T-helper 17 cell (primary cell): ENCODE measurements at places on chromosomes 7 and 10.

- no peak for DNase-seq
These were observed 39.4 kb downstream of the SEMA3A start for GRCh38 chr7:84154991-84155781.

DNA sequence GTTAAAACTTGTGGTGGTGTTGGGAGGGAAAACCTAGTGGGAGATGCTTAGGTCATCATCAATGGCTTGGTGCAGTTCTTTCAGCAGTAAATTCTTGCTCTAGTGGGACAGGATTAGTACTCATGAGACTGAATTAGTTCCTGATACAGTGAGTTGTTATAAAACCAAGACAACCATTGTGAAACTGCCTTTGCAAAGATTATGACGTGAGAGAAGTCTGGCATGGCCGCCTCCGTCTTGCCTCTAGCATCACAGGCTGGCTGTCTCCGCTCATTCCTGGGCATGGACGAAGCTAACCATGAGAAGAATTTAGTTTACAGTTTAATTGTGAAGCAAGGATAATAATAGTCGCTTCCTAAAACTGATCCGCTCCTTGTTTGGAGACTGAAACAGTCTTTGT lies 186.4 kb downstream of the KIF20B start:
- DNase-seq, result no peak

DNA sequence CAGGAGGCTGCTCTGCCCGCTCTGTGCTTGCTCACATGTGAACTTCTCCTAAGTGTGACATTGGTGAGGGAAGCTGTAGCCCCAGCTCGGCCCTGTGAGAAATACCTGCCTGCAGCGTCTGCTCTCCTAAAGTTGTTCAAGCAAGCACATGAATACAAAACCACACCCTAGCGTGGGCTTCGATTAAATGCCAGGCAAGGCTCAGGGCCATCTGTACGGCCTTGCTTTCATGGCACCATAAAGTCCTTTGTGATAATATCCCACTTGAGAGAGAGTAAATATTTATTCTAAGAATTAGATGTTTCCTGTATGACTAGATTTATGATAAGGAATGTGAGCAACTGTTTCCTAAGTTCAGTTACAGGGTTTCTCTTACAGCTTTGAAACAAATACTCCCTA lies 262.8 kb upstream of the KLF14 start:
- no peak for DNase-seq

- no peak for DNase-seq
These were observed 990.3 kb upstream of the ZNF722 start for GRCh38 chr7:63008366-63008765.

DNA sequence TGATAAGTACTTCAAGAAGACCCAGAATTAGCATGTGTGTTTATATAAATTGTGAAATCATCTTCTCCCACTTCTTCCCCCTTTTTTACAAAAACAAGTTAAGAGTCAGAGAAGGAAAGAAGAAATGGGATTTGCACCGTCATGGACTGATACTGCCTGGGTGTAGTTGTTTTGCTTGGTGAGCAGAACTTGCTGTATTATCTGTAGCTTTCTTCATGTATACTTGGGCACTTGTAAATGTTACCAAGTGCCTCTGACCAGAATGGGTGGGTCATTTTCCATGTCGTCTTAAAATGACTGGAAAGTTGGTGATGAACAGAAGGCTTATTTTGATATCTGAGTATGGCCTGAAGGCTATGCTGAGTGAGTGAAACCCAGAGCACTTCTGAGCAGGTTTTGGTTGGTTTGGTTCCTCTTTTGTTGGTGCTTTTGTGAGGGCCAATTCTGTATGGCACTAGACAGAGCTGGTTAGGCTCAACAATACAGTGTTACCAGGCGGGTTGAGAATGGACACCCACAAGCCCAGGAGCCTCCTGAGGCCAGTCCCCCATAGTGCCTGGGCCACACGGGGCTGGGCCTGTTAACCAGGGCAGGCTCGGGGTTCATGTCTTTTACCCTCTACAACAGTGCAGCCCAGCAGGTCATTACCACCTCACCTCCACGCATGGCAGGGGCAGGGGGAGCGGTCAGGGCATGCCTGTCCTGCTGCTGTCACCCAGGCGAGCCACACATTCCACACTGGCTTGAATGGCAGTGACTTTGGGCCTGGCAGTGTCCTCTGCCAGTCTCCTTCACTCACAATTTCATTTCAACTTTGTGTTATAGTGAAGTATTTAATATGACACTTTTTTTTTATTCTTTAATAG lies 115.1 kb downstream of the CCNY start:
- DNase-seq, result no peak

- DNase-seq, result no peak
These were observed 24.9 kb upstream of the JAZF1 start for GRCh38 chr7:28205506-28205905.

DNA sequence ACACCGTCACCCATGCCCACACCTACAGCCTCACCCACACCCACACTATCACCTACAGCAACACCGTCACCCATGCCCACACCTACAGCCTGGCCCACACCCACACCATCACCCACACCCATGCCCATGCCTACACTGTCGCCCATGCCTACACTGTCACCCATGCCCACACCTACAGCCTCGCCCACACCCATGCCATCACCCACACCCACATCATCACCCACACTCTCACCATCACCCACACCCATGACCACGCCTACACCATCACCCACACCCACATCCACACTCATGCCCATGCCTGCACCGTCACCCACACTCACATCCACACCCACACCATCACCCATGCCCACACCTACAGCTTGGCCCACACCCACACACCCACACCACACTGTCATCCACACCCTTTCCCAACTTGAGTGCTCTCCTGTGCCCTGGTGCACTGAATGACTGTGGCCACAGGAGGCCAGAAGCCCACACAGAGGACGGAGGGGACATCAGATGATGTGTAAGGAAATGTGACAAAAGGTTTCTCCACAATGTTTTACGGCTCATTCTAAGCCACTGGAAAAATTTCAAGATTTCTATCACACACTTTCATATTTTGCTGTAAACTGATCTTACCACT lies 153.3 kb downstream of the WDR37 start:
- no peak for DNase-seq

DNA sequence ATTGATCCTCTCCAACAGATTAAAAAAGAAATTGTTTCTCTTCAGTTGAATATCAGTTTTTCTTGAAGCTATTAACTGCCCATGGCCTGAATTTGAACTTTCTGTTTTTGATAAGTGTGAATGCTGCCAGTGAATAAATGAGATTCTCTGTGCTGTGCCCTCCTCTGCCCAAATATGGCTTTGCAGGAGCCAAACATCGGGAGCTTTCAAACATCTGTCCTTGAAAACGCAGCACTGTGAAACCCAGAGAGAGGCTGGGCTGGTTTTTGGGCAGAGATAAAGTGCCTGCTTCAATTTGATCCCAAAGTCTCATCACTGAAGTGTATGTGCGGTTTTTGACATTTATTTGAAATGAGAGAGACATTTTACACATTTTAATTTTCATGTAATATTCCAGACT lies 268.3 kb upstream of the SHH start:
- DNase-seq, result no peak

- DNase-seq, result no peak
These were observed 338.9 kb upstream of the MBL2 start for GRCh38 chr10:53111529-53111928.

- DNase-seq, result no peak
These were observed 20.8 kb upstream of the PAX2 start for GRCh38 chr10:100724531-100725027.

- DNase-seq, result no peak
These were observed 115.9 kb upstream of the ADAM12 start for GRCh38 chr10:126504063-126504760.

DNA sequence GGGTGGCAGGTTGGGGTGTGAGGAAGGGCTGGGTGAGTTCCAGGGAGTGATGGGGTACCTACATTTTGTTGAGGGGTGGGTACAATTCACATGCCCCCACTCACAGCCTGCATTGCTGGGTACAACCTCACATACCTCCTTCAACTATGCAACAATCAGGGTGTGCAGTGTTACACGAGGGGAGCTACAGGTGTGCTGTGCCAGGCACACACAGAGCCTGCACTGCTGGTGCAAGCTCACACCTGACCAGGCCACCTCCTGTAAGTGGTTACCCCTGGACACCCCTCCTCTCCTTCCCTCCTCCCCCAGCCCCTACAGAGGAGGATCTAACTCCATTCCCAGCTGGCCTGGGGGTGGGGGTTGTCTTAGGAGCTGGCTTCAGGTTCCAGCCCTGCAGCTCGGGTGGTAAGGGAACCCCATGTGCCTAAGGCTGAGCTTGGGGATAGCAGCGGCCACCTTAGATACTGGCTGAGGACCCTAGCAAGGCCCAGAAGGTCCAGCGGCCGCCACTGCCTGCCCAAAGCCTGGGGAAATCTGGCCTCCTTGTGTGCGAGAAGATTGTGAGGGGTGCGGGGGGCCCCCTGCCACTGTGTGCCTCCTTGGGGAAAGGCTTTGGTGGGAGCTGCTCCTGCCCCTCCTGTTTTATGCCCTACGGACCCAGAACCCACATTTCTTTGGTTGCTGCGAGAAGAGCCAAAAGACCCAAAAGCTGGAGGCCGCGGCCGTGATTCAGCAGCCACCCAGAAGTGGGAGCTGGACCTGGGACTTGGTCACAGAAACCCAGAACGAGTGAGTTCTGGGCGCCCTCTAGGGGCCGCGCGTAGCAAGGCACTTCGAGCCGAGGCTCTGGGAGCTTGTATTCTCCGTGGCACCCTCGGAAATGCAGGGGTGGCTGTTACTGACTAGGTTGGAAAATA lies 10.8 kb downstream of the TLX1 start:
- peak; percentile 79 for DNase-seq

GRCh38 chr7:143406002-143406357 lies 2.7 kb downstream of the EPHA1 start:
- no peak for DNase-seq

DNA sequence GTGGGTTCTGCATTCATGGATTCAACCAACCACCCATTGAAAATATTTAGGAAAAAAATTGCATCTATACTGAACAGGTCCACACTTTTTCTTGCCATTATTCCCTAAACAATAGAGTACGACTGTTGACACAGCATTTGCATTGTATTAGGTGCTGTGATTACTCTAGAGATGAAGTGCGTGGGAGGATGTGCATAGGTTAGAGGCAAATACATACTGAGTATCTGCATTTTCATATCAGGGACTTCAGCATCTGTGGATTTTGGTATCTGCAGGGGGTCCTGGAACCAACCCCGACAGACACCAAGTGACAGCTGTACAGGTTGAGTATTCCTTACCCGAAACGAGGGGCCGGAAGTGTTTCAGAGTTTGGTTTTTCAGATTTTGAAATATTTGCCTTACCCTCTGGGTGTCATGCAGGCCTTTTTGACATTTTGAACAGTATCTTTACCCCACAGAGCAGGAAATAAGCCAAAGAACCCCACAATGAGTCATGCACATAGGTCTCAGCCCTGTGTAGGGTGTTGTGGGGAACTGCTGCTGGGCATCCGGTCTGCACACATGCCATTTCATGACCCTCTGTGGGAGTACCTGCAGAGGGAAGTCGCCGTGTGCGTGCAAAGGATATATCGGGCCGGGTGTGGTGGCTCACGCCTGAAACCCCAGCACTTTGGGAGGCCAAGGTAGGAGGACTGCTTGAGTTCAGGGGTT lies 14.5 kb downstream of the NUDT5 start:
- peak; percentile 16 for DNase-seq

DNA sequence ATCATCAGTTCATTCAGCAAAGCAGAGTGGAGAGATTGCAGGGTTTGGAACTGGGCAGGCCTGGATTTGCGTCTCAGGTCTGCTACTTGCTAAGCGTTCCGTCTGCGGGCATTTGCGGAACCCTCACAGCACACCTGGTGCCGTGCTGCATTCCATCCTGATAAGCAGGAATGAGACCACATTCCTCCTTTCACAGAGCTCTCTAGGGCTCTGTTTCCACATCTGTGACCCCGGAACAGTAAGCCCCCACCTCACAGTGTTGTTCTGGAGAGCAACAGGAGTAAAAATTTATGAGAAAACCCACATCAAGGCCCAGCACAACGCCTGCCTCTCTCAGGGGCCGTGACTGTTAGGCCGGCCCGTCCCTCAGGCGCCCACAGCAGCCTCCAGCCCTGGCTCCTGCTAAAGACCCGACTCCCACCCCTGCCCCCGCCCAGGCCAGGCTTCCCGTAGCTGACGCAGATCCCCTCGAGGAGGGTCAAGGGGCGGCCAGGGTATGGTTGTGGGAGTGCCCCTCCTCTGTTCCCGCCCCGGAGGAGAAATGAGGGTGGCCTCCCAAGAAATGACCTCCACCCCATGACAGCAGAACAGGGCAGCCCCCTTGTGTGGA lies 128.9 kb downstream of the RGS10 start:
- no peak for DNase-seq

DNA sequence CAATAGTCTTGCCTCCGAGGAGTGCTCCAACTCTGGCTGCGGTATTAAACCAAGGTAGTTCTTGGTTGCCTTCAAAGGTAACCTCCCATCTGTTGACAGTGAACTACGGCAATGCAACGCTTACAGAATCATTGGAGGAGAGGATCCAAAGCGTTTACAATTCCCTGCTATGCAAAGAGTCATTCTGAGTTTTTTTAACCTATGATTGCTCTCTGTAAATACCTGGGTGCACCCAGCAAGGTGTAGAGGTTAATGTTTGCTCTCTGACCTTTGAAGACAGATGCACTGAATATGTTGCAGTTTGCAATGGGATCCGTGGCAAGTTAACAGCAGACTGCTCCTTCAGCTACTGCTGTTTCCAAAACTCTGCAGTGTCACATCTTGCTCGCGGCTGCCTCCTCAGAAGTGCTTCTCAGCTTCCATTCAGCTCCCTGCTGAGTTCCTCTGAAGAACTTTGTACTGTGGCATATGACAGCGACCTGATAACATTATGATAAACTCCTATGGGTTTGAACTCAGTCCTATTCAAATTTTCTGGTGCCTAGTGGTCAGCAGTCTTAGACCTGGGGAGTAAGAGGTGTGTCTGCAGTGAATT lies 29.0 kb downstream of the KIAA1217 start:
- no peak for DNase-seq

GRCh38 chr7:122155566-122155965 lies 11.5 kb upstream of the AASS start:
- no peak for DNase-seq

- no peak for DNase-seq
These were observed 165.7 kb downstream of the HECW1 start for GRCh38 chr7:43278088-43278644.

GRCh38 chr7:57398548-57398947 lies 51.4 kb upstream of the ZNF716 start:
- DNase-seq, result no peak

DNA sequence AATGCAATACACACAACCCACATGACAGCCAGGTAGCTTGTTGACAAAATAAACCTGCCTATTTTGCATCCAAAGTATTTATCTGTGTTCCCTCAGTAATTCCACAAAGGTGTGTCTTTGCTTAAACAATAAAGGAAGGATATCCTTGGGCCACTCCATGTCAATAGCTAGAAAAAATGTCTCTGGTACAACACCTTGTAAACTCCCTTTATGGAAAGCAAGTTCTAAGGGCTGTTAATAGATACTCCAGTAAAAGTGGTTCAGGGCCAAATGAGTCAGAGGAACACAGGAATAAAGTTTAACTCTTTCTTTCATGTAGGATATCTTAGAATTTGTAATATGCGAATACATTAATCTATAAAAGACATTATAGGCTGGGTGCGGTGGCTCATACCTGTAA lies 96.9 kb upstream of the LRRTM3 start:
- DNase-seq, result no peak
